ENCODE measurements at places on chromosomes 2 and 18.

DNA sequence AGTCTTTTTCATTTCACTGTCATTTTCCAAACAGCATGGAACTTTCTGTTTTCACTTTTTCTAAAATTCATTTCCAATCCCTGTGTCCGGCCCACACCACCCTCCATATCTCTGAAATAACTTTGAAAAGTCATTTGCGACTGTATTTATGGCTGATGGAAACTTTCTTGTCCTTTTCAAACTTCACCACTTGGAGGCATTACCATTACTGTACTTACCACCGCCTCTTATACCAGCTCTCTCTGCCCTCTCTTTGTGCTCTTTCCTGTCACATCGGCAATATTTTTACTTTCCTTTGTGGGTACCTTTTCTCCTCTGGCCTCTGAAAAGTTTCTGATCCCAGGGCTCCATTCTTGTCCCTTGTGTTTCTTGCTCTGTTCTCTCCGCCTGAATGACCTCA lies 39.5 kb upstream of the IL1RL1 start:
- no peak for DNase-seq

- no peak for DNase-seq
Observed at GRCh38 chr18:73691118-73691517, 456.5 kb downstream of the FBXO15 start.

DNA sequence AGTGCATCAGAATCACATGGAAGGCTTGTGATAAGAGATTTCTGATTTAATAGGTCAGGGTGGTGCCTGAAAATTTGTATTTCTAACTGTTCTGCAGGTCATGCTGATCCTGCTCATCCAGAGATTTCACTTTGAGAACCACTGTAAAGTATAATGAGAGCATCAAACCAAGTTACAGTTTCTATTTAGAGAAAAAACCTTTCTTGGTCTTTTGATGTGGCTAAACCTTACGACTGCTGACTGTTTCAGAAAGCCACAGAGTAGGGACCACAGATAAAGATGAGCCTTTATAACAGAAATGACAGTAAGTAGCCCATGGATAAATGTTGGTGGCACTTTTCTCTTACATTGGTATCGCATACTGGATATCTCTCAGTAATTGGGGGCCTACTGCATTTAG lies 109.4 kb upstream of the FANCL start:
- no peak for DNase-seq

DNA sequence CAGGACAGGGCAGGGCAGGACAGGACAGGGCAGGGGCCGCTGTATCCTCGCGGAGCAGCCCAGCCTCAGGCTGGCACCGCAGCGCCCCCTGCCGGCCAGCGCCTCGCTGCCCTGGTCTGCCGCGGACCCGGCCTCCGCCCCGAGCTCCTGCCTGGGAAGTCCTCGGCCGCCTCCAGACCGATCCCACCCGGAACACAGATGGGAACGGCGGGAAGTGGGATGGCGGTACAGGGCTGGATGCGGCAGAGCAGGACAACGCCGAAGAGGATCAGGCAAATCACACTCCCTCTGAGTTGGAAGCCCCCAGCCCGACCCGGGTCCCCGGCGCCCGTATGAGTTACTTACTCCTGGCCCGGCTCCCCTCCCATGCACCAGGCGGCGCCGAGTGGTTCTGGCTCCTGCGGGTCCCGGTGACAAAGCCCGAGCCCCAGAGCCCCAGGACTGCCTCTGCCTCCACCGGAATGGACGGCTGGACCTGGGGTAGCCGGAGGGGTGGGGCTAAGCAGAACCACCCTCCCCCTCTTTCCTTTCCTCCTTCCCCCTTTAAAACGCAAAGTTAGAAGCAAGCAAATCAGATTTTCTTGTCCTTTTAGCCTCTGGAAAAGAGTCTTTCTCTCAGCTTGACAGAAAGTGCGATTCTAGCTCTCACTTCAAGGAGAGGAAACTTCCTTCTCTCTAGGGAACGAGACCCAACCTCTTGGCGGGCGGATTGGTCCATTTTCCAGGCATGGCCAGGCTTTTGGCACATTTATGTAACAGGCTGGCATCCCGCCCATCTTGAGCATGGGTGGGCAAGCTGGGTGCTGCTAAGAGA lies at the start of gene TP53I3:
TSS of gene TP53I3 (minus strand) at position 449 of the 814 bp plus-strand sequence. CDS start 508 bp downstream, outside the sequence.
- DNase-seq = peak; percentile 81

GRCh38 chr2:101140237-101140636 lies 10.9 kb downstream of the TBC1D8 start:
- DNase-seq = no peak

- DNase-seq = no peak
Observed at GRCh38 chr2:150280231-150280630, 207.2 kb downstream of the RND3 start.

- no peak for DNase-seq
Observed at GRCh38 chr18:69845593-69846506, 101.8 kb downstream of the CD226 start.

DNA sequence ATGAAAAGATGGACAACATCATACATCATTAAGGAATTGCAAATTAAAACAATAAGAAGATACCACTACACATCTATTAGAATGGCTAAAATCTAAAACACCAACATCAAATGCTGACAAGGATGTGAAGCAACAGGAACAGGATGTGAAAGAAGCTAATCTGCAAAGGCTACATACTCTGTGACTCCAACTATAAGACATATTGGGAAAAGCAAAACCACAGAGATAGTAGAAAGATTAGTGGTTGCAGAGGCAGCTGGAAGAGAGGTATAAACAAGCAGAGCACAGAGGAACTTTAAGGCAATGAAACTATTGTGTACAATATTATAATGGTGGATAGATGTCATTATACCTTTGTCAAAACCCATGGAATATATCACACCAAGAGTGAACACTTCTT lies 393.7 kb upstream of the RAB6C start:
- no peak for DNase-seq

Measured in T-helper 9 cell (primary cell).